ENCODE measurements at places on chromosomes 3 and 15.

- DNase-seq: no peak
These were observed 116.2 kb upstream of the COL8A1 start for GRCh38 chr3:99522147-99522546.

GRCh38 chr3:37256447-37256846 lies 82.1 kb upstream of the LRRFIP2 start:
- DNase-seq: no peak

DNA sequence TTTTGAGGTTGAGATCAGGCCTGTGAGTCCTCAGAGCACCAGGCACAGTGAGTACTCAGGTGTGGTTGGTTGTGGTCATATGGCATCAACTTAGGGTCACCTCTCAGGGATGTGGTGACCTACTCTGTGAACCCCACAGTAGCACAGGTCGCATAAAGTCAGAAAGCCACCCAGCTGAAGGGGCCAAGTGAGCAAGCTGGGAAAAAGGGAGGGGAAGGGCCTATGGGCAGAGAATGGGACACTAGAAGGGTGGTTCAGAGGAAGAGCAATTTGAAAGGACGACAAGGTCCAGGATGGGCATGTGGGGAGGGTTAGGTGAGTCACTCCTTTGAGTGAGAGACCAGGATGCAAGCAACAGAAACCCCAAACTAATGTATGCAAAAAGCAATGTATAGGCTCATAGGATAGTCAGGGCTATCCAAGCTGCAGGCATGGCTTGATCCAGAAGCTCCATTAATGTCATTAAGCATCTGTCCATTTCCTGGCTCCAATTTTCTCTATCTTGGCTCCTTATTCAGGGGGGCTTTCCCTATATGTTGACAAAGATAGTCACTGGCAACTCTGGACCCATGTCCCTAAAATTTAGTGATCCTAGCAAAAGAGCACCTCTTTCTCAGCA lies 33.5 kb downstream of the HMCES start:
- DNase-seq: no peak

DNA sequence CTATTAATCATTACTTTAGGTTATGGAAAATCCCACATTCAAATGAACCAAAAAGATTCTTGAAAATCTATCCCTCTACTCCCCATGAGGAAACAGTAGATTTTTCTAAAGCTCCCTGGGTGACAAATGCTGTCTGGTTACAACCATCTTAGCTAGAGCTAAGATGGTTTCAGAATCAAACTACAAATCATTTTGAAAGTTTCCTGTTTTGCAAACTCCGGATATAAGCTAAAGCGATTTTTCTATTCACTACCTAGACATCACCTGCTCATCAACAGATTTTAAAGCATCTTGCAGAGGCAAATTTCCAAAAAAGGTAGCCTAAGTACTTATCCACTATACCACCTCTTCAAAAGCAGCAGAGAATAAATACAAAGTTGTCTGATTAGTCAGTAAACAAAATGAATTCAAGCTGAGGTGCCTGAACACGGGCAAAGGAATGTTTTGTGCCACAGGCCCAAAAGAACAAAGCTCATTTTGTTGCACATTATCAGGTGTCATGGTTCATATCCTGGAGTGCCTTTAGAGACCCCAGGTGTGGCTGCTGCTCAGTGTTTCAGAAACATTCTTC lies 204.9 kb downstream of the TNIK start:
- DNase-seq: peak; percentile 63

DNA sequence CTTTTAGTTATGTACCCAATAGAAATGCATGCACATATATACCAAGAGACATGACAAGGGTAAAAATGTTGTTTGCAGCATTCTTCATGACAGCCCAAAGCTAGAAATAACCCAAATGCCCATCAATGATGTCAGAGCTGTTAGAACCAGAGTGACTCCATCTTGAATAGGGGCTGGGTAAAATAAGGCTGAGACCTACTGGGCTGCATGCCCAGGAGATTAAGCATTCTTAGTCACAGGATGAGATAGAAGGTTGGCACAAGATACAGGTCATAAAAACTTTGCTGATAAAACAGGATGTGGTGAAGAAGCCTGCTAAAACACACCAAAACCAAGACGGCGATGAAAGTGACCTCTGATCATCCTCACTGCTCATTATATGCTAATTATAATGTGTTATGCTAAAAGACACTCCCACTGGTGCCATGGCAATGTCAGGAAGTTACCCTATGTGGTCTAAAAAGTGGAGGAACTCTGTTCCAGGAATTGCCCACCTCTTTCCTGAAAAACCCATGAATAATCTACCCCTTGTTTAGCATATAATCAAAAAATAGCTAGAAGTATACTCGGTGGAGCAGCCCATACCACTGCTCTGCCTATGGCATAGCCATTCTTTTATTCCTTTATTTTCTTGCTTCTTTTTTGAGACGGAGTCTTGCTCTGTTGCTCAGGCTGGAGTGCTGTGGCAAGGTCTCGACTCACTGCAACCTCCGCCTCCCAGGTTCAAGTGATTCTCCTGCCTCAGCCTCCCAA lies 32.9 kb downstream of the ZBTB11 start:
- DNase-seq: no peak

DNA sequence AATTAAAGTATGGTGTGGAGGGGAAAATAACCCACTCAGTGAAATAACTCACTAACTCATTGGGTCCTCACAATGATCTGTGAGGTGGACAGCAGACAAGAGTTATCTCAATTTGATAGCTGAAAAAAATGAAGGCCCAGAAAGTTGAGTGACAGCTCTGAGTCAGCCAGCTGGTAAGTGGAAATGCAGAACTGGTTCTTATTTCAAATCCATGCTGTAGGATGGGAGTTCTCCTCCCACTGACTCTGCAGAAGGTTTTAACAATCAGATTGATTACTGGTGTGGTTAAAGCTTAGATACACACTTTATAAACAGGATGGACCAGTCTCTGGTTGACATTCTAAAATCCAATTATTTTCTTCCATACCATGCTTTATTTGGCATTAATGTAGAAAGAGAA lies 87.0 kb upstream of the LMOD3 start:
- no peak for DNase-seq

GRCh38 chr3:129703913-129704312 lies 97.4 kb upstream of the PLXND1 start:
- no peak for DNase-seq

- no peak for DNase-seq
These were observed 69.2 kb upstream of the COL6A5 start for GRCh38 chr3:130276203-130276803.

Data from GM06990 (cell line).